Activated T-helper 1 cell treated with Interleukin-2 at 50 U/mL for 16 hours (primary cell): ENCODE measurements at places on chromosomes 6 and 20.

GRCh38 chr6:356828-357251 is 34.7 kb upstream of the IRF4 start:
- DNase-seq = no peak

GRCh38 chr6:85971238-85971637 is 328.6 kb upstream of the SYNCRIP start:
- no peak for DNase-seq

DNA sequence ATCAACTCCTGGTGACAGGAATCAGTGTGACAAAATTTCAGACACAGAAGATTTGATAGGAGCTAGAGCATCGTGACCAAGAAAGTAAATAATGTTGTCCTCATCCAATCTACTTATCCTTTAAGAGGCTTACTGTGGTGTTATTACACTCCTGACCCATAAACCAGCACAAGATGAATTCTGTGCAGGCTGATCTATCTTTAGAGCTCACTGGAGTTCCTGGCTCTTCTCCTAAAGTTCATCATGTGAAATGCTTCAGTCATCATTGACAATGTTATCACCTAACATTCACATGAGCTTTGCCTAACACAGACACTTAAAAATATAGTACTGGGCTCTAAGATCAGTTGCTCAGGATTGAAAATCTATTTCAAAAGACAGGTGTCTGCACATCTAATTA is 271.0 kb upstream of the HSF2 start:
- no peak for DNase-seq

DNA sequence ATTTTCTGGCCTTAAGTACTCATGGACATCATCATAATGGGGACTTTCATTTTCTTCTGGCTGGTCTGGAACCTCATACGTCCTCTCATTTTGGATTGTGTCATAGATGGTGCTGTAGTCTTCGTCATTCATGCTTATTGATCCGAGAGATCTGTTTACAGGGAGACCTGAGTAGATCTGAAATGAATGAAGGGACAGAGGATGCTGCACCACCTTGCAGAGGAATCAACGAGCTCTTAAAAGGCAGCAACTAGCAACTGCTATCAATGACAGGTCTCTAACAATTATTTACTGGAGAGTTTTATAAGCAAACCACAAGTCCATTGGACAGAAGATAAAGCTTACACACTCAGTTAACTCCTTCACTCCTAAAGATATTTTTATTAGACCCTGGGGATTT is 49.7 kb upstream of the ENPP4 start:
- no peak for DNase-seq

- DNase-seq = no peak
Observed at GRCh38 chr20:38402816-38403215, 32.3 kb downstream of the SNHG17 start.

- DNase-seq = no peak
Observed at GRCh38 chr6:108277831-108278230, 17.0 kb upstream of the SNX3 start.

GRCh38 chr20:38426006-38426897 is 8.9 kb downstream of the SNHG17 start:
- no peak for DNase-seq

GRCh38 chr6:159955945-159956361 is 12.9 kb upstream of the IGF2R start:
- DNase-seq = no peak

DNA sequence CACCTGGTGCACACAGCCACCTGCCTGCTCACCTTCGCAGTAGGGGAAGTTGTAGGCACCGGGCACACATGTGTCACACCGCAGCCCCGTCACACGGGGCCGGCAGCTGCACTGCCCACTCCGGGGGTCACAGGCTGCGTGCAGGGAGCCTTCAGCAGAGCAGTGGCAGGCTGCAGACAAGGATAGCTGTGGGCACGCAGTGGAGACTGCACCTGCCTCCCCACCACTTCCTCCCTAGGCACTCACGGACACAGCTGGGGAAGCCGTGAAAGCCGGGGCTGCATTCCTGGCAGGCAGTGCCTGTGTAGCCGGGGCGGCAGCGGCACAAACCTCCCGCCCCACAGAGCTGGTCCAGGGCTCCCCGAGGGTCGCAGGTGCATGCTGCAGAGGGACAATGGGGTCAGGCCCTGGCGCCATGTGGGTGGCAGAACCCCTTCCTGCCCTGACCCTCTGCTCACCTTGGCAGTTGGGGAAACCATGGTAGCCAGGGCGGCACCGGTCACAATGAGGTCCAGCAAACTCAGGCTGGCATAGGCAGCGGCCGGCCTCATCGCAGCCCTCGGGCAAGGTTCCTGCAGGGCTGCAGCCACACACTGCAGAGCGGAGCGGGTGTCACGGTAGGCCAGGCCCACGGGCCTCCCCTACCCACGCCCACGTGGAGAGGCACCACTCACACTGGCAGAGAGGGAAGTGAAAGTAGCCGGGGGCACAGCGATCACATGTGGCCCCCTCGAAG is 29.4 kb downstream of the LAMA5 start:
- DNase-seq = no peak

DNA sequence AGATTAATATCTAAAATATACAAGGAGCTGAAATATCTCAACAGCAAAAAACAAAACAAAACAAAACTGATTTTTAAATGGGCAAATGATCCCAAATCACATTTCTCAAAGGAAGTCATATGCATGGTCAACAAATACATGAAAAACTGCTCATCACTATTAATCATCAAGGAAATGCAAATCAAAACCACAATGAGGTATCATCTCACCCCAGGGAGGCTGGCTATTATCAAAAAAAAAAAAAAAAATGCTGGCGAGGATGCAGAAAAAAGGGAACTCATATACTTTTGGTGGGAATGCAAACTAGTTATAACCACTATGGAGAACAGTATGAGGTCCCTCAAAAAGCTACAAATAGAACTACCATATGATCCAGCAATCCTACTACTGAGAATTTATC is 34.6 kb downstream of the REPS1 start:
- DNase-seq = no peak

DNA sequence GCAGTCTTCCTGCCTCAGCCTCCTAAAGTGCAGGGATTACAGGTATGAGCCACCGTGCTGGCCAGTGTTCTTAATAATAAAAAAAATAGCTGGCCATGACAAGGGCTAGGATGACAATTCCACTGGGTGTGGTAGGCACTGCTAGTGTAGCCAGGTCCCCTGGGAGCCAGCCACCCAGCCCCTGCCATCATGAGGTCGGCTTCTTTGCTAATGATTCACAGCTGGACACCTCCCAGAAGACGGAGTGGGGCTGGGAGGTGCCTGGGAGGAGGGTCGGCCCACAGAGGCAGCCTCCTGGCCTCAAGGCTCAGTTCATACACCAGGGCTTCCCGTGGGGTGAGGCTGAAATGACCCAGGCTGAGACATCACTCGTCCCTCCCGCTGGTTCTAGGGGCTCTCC is 230.4 kb downstream of the TAF4 start:
- DNase-seq = no peak

GRCh38 chr6:4402477-4402976 is 267.2 kb upstream of the ECI2 start:
- DNase-seq = no peak

- DNase-seq = peak; percentile 10
Observed at GRCh38 chr6:98946879-98947410, 801 bp downstream of the FBXL4 start.

- no peak for DNase-seq
Observed at GRCh38 chr6:11425431-11425871, 112.1 kb upstream of the TMEM170B start.

DNA sequence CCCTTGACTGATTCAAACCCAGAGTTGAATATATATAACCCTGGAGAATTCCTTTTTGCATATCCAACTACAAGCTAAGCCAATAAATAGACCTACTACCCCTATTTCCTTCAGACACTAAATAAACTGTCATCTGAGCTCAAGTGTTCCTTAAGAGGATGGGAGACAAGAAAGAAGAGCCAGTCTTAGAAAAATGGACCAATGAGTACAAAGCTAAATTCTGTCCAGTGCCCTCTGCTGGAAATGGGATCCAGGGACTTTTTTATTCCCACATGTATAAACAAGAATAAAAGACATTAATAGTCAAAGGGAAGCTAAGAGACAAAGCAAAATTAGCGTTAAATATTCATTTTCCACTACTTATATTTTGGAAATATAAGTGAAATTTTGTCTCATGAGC is 4.8 kb downstream of the PPP1R10 start:
- no peak for DNase-seq

GRCh38 chr6:11179419-11180202 is 52.9 kb downstream of the NEDD9 start:
- DNase-seq = no peak

- no peak for DNase-seq
Observed at GRCh38 chr6:41626917-41627316, 11.4 kb upstream of the MDFI start.

- peak; percentile 8 for DNase-seq
Observed at GRCh38 chr6:138588805-138589434, 89.6 kb upstream of the NHSL1 start.

GRCh38 chr6:158264180-158264579 is 48.1 kb upstream of the TULP4 start:
- DNase-seq = no peak

GRCh38 chr6:21508753-21509152 is 84.8 kb upstream of the SOX4 start:
- DNase-seq = no peak

GRCh38 chr6:30926644-30927043 is 5.3 kb downstream of the SFTA2 start:
- no peak for DNase-seq

- no peak for DNase-seq
Observed at GRCh38 chr6:92130944-92131343, 1288.4 kb downstream of the EPHA7 start.

DNA sequence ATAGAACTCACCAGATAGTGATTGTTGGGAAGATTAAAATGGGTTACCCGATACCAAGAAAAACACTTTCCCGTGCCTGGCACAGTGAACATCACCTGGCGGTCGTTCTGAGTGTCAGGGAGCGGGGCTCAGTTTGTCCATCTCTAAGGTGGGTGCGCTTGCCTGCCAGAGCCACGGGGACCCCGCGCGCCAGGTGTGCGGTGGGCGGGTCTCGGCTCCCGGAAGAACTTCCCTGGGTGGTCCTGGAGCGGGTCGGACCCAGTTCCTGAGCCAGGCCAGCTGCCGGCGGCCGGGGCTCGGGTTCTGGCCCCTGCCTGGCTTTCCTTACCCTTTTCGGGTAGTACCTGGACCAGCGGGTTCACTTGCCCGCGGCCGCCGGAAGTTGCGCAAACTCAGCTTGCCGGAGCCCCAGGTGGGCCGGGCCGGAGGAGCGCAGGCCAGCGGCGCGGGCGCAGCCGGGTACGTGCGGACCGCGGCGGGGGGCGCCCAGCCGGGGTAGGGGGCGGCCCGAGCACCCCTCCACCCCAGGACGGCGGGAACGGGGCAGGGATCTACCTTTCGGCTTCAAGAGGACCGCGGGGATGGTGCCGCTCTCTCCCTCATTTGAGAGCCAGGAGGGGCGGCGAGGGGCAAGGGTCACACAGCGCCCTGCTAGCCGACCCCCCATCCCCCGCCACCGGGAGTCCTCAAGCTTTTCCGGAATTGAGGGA is 7.5 kb downstream of the FAM110A start:
- no peak for DNase-seq

GRCh38 chr20:60035486-60035885 is 77.3 kb downstream of the CDH26 start:
- DNase-seq = no peak

GRCh38 chr20:1287306-1287705 is 21.2 kb downstream of the SNPH start:
- DNase-seq = no peak

GRCh38 chr6:137230547-137230946 is 11.4 kb upstream of the IFNGR1 start:
- DNase-seq = no peak

DNA sequence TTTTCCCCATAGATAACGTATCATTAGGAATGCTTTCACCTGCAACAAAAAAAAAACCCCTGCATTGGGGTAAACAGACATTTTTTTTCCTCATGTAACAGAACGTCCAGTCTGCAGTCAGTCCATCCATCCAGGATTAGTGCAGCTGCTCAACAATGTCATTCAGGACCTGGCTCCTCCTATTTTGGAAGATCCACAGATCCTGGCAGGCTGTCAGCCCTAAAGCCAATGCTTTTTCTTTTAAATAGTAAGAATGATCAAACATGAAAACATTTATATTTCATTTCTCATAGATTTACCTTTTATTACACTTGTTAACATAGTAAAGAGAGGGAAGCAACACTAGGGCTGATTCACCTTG is 116.5 kb upstream of the CCDC28A start:
- no peak for DNase-seq

DNA sequence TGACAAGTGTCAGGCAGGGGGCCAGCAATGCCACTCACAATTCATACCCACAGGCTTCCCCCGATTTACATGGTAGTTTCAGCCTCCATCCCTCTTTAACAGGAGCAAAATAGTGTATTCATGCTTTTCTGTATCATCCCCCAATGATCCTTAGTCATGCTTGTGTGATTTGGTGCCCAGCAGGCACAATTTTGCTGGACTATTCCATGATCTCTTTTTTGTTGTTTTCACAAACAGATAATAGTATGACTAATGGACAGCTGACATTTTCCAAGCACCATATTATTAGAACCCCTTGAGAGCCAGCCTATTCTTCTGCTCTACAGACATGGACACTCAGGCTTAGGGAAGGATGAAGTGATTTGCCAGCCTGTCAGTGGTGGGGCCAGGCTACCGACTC is 128.2 kb upstream of the RIPOR2 start:
- DNase-seq = no peak

GRCh38 chr20:10370091-10370887 is 63.7 kb downstream of the MKKS start:
- DNase-seq = no peak

DNA sequence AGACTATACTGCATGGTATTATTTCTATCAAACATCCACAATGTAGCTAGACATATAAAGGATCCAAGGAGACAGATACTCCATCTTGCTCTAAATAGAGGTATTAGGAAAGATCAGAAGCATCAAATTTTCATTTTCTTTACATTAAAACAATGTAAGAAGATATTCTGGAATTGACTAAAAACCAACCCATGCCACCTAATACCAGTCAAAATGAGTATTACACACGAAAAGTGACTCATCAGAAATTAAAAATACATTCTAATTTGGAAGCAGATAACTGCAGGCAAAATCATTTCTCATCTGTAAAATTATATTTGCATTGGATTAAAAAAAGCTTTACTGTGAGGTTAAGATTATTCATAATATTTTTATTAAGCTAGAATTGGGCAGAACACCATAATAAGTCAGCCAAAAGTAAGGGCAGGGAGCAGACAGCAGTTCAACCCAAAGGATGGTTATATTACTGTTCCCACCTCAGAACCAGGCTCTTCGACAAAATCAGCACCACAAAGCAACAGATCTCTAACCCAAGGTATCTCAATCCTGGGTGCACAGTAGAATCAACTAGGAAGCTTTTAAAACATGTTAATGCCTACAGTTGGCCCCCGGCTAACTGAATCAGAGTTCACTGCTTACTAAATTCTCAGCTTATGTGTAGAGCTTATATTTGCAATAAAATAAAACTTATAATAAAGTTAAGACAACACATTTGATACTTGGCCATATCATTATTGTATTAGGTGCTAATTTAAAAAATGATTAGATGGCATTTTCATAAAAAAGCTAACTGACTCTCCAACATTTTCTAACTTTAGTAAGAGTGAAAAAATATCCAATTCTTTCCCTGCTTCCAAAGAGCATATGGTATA is 35.2 kb downstream of the SAMD3 start:
- DNase-seq = no peak
